SK-N-SH (cell line): ENCODE measurements at places on chromosomes 11 and 22. TPM values are rescaled to one million over a fixed set of nuclear protein-coding genes. Genes with fewer than 3 reads are reported as not detected.

The MMP8 gene
- 0.07 TPM in 1 of 2 replicates, not detected in the other for polyA plus RNA-seq

The XNDC1N gene
- polyA plus RNA-seq: 3.4 and 4.5 TPM in 2 replicates

The RFPL2 gene
- 0.05 and 0.06 TPM in 2 replicates for polyA plus RNA-seq

The NXPE1 gene
- polyA plus RNA-seq: not detected in 2 replicates

The SMTN gene
- polyA plus RNA-seq: 12.5 and 30.4 TPM in 2 replicates

GRCh38 chr11:10473371-10473770 lies 18.3 kb downstream of the AMPD3 start:
- no peak overlapping the region for H3K27ac ChIP-seq
- H3K27me3 ChIP-seq: no peaks in the 10 kb centered on the region
- no peaks in the 10 kb centered on the region for H3K36me3 ChIP-seq

GRCh38 chr11:71466358-71466757 lies 13.4 kb downstream of the NADSYN1 start:
- no peaks in the 10 kb centered on the region for H3K4me1 ChIP-seq
- peaks cover 47% of the 10 kb centered on the region; the same call in 1 of the 2 replicates for H3K36me3 ChIP-seq
- no peak for DNase-seq
- no peaks in the 10 kb centered on the region for H3K27me3 ChIP-seq
- H3K27ac ChIP-seq: no peak overlapping the region

GRCh38 chr11:65787649-65788622 lies 1.1 kb downstream of the OVOL1 start:
- H3K27me3 ChIP-seq: peaks cover 38% of the 10 kb centered on the region
- no peaks in the 10 kb centered on the region for H3K36me3 ChIP-seq
- DNase-seq: peak; percentile 70
- H3K4me1 ChIP-seq: no peaks in the 10 kb centered on the region

- H3K27ac ChIP-seq: no peak within 1 kb of the TSS
- H3K36me3 ChIP-seq: peaks cover 12% of the 10 kb centered on the region; the same call in 1 of the 2 replicates
- H3K4me3 ChIP-seq: peak within 1 kb of the TSS; percentile 49
- H3K27me3 ChIP-seq: no peaks in the 10 kb centered on the region
- peaks cover 33% of the 10 kb centered on the region; the same call in 1 of the 2 replicates for H3K4me1 ChIP-seq
These were observed at the start of gene C1QTNF5 for GRCh38 chr11:119340335-119341221. Gene C1QTNF5 (minus strand): TSS chr11:119340883. CDS start chr11:119340397, 486 bp downstream.

DNA sequence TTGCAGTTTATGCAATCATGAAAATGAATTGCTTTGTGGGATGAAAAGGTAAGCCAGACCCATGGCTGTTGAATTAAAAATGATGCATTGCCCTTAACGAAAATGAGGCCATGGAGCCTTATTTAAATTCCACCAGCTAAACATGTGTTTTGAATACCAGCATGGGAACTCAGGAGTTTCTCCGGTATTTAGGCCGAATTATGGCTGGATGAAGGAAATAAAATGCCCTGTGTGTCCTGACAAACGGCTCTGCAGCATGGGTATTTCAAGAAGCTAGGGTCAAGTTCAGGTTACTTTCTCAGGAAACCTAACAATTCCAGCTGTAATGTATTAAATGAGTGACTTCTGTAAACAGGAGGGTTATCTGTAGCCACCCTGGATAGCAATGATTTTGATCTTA lies 38.3 kb downstream of the AMOTL1 start:
- peak overlapping the region; percentile 59; the same call in 1 of the 2 replicates for H3K27ac ChIP-seq
- peaks cover 34% of the 10 kb centered on the region for H3K36me3 ChIP-seq
- no peak for DNase-seq
- H3K4me3 ChIP-seq: no peak overlapping the region
- H3K4me1 ChIP-seq: peaks cover 21% of the 10 kb centered on the region

- no peaks in the 10 kb centered on the region for H3K27me3 ChIP-seq
- H3K27ac ChIP-seq: peak overlapping the region; percentile 98
- no peak overlapping the region for H3K4me3 ChIP-seq
- H3K4me1 ChIP-seq: peaks cover 9% of the 10 kb centered on the region
- H3K36me3 ChIP-seq: peaks cover 3% of the 10 kb centered on the region
These were observed 2.3 kb upstream of the ANKRD13D start for GRCh38 chr11:67286621-67287333.

GRCh38 chr11:33021937-33022336 lies 6.3 kb downstream of the DEPDC7 start:
- no peak overlapping the region for H3K27ac ChIP-seq
- H3K27me3 ChIP-seq: no peaks in the 10 kb centered on the region
- H3K4me3 ChIP-seq: no peak overlapping the region
- DNase-seq: no peak
- H3K4me1 ChIP-seq: peaks cover 2% of the 10 kb centered on the region
- no peaks in the 10 kb centered on the region for H3K36me3 ChIP-seq

DNA sequence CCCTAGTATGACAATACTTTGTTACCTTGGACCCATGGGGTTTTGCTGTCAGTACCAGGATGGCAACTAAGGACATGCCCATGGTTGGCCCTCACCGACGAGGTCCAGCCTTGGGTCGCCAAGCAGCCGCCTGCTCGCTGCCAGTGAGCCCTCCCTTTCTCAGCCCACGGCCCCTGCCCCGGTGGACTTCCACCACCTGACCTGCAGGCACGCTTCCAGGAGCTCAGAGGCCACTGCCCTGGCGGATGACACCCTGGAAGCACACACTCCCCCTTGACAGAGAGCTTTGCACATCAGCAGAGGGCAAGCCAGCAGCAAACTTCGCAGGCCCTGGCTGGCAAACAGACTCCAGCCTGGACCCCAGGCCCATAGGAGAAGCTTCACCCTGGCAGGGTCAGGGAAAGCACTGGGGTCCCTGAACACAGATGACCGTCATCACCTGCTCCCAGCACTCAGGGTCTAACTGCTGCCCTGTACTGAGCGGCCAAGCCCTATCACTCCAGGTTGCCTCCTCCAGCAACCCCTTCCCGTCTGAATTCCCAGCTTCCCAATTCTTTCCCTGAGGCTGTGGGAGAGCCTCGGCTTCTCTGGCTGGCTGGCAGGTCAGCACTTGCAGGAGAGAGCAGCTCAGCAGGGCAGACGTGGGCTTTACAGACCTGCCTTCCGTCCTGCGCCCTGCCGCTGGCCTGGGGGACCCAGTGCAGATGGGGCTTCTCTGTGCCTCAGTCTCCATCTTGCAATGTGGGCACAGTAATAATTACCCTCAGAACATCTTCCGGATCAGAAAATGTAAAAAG lies 2.7 kb upstream of the PPARA start:
- no peak overlapping the region for H3K4me3 ChIP-seq
- H3K27me3 ChIP-seq: peaks cover 9% of the 10 kb centered on the region; the same call in 1 of the 2 replicates
- peaks cover 5% of the 10 kb centered on the region for H3K36me3 ChIP-seq
- H3K27ac ChIP-seq: no peak overlapping the region

GRCh38 chr11:72585762-72586311 lies 88.4 kb downstream of the PDE2A start:
- no peaks in the 10 kb centered on the region for H3K4me1 ChIP-seq
- peaks cover 20% of the 10 kb centered on the region for H3K27me3 ChIP-seq
- H3K27ac ChIP-seq: no peak overlapping the region
- no peak overlapping the region for H3K4me3 ChIP-seq
- no peaks in the 10 kb centered on the region for H3K36me3 ChIP-seq

GRCh38 chr11:131441051-131441810 lies 70.8 kb downstream of the NTM start:
- no peak overlapping the region for H3K4me3 ChIP-seq
- no peaks in the 10 kb centered on the region for H3K27me3 ChIP-seq
- H3K36me3 ChIP-seq: no peaks in the 10 kb centered on the region

- H3K4me3 ChIP-seq: peak overlapping the region; percentile 65
- H3K4me1 ChIP-seq: peaks cover 7% of the 10 kb centered on the region; the same call in 1 of the 2 replicates
- H3K36me3 ChIP-seq: no peaks in the 10 kb centered on the region
- H3K27ac ChIP-seq: peak overlapping the region; percentile 79
- H3K27me3 ChIP-seq: no peaks in the 10 kb centered on the region
These were observed 608 bp downstream of the NIPSNAP1 start for GRCh38 chr22:29580200-29580810.

- no peak overlapping the region for H3K4me3 ChIP-seq
- no peak overlapping the region for H3K27ac ChIP-seq
- no peaks in the 10 kb centered on the region for H3K4me1 ChIP-seq
- no peaks in the 10 kb centered on the region for H3K27me3 ChIP-seq
- DNase-seq: no peak
- no peaks in the 10 kb centered on the region for H3K36me3 ChIP-seq
These were observed 116.0 kb downstream of the FAR1 start for GRCh38 chr11:13784441-13784840.

GRCh38 chr11:393219-394033 lies 583 bp upstream of the PKP3 start:
- no peaks in the 10 kb centered on the region for H3K36me3 ChIP-seq
- peak overlapping the region; percentile 30 for H3K27ac ChIP-seq
- no peak overlapping the region for H3K4me3 ChIP-seq
- no peaks in the 10 kb centered on the region for H3K27me3 ChIP-seq
- peaks cover 10% of the 10 kb centered on the region for H3K4me1 ChIP-seq
- DNase-seq: no peak

- H3K4me1 ChIP-seq: no peaks in the 10 kb centered on the region; the same call in none of the 2 replicates
- no peak for DNase-seq
- H3K27ac ChIP-seq: no peak overlapping the region
- H3K36me3 ChIP-seq: no peaks in the 10 kb centered on the region
- H3K4me3 ChIP-seq: no peak overlapping the region
These were observed 161.3 kb downstream of the DDX10 start for GRCh38 chr11:108826136-108826535.
